ENCODE measurements at places on chromosomes 1 and 21.

GRCh38 chr1:203124546-203125317 is 2.8 kb upstream of the ADORA1 start:
- peak; percentile 28 for DNase-seq

DNA sequence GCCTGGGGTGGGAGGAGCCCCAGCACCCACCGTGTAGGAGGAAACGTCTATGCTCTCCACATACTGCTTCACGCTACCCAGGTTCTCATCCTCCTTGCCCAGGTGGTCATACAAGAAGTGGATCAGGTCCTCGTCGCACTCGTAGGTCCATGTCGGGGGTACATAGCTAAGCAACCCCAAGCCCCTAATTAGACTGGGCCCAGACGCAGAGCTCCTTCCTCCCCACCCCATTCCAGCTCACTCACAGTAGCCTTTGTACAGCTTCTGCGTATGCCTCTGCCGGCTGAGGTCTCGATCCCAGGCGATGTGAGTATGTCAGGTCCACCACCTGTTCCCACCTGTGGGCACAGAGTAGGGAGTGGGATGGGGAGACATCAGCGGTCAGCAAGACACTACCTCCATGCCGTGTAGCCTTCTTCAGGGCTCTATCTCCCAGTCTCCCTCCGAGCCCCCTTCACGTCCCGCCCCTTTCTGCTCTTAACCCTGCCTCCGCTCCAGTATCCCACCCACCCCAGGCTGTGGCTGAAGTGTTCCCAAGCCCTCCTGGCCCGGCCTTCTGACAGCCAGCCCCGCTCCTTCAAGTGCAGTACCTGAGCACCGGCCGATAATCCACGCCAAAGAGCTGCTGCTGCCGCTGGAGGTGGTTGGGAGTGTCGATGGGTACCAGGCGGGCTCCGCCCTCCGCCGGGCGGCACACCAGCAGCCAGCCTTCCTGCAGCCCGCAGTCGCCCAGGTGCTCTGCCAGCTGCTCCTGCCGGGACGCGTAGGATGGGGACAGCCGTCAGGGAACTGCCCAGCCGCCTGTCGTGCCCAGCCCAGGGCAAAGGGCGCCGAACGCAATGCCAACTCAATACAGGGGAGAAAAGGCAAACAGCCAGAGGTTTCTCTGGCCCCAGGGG is 919 bp downstream of the HECTD3 start:
- DNase-seq, result peak; percentile 79

DNA sequence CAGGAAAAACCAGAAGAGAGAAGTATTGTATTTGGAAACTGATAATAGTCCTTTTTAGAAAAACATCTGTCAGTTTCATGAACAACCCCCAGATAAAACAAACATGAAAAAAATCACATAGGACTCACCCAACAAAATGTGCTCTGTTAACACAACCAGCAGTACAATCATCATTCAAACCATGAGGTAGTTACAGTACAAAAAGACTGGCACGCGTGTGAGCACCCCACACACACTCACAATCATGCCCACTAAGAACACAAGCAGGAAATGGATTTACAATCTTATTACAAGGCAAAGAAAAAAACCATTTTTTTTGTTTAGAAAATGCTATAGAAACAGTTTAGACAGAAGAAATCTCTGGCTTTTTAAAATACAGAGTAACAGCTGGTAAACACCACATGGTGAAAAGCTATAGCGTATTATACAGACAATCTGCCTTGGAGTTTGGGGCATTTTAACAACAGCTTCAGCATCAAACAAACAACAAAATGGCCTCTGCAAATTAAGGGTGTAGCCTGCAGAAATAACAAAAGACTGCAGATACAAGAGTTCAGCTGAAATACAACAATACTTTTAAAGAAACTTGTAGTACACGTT is 180.0 kb downstream of the CDC7 start:
- DNase-seq, result no peak

- DNase-seq, result no peak
These were observed 68.4 kb downstream of the GDAP2 start for GRCh38 chr1:117860896-117861610.

- no peak for DNase-seq
These were observed 11.9 kb downstream of the ALX3 start for GRCh38 chr1:110058591-110058990.

- no peak for DNase-seq
These were observed 5.4 kb upstream of the GJA8 start for GRCh38 chr1:147897029-147897752.

DNA sequence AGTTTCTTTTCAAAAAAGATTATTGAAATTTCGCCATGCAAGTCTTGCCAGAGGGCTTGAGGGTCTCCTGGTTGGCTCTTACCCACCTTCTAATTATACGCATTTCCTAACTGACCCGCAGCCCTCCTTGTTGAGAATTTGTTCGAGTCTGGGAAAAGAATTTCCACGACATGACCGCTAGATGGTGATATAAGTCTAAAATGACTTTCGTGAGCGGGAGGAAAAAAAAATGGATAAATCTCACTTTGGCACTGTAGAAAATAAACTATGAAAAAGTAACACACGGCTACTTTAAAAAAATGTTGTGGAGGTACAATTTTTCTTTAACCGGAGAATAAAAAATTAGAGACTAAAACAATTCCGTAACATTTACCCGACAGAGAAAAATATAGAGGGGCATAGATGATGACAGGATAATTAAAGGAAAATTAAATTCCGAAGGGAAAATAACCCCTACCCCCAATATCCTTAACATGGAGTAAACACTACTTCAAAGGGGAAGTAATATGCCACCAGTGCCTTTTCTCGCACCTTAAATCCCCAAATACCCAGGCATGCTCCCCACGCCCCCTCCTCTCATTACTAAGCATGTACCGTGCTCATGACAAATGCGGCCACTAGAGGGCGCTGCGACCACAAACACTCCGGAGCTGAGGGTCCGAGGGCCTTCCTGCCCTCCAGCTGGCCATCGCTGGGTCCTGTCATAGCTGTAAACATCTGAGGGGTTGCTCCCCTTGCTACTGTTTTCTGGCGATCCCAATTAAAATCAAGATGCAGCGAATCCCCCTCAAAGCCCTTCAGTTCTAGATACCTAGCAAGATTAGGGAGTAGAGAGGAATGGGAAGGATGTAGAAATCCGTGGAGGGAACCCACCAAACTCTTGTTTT is 266.9 kb downstream of the ASTN1 start:
- peak; percentile 70 for DNase-seq

DNA sequence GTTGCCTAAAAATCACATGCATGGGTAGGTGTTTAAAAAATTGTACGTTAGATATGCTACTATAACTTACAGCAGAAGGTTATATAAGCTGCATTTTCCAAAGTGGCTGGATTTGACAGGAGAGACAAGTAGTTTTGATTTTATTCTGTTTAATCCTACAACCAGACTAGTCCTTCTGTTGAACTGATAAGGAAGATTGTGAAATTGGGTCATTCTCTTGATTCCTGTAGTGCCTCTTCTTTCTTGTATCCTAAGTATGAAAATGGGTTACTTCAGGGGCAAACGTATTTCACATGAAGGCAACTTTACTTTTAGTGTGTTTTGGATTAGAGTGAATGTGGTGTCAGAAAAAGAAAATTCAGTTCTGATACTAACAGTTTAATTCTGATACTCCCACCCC is 19.0 kb downstream of the CDC42 start:
- DNase-seq, result no peak

DNA sequence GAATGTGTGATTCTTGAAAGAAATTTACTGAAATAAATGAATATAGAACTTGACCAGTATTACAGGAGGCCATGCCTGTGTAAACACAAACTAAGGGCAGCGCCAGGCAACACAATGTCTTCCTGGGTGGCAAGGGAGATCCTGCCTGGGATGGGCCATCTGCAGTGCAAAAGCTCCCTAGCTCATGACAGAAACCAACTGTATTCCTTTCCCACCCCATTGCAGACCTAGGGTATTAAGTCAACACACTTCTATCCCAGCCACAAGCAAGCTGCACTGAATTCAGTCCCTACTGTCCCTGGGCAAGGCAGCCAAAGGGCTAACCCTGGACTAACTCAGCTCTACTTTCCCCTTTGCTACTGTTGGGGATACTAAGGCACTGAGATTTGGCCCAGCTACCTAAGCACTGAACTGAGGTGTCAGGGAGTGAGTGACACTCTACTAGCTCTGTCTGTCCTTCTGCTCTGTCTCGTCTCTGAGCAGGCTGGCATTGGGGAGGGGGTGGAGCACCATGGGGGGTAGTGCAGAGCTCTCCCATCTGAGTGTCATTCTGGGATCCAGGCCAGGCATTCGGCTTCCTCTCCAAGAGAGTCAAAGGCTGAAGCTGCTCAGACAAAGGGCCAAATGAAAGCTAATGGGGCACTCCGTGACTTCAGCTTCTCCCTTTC is 2.5 kb downstream of the INKA2 start:
- DNase-seq, result no peak

- DNase-seq, result no peak
These were observed 25.8 kb upstream of the SIPA1L2 start for GRCh38 chr1:232655746-232656085.

DNA sequence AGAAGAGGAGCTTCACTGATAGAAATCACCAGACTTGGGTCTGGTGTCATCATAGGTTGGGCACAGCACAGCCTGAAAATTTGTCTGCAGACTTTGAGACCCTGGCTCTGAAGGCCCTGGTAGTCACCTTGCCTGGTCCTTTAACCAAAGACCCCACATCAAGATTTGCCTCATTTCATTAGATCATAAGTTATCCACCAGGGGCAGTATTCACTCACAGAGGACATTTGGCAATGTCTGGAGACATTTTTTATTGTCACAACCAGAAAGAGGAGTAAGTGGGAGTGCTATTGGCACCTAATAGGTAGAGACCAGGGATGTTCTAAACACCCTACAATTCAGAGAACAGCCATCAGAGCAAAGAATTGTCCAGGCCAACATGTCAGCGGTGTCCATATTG is 22.1 kb upstream of the PAX7 start:
- DNase-seq, result no peak

- DNase-seq, result no peak
These were observed 29.5 kb downstream of the CD247 start for GRCh38 chr1:167488786-167489185.

DNA sequence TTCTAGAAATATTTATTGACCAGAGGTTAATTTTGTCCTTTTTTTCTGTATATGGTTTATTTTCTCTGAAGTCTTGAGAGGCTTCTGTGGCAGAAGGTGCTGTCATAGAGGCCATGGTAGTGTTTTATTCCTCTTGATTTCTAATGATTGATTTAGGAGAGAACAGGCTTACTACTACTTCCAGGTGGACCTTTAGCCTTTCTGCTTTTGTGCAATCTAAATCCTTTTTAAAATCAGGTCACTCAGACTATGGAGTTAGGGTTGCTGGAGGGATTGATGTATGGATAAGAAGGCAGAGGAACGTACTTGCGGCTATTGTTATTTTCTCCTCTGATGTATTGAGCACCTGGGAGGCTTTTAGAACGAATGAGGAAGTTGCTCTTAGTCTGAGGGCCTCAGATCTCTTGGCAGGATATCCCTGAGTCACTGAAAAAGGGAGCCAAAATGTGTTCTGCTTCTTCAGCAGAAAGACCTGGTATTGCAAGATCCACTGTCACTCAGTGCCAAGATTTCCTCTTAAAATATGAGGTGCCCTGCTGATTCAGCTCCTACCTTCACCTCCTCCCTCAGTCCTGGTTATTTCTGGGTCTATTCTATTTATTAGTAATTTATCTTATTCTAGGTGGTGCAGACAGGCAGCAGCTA is 277.4 kb downstream of the ZNF648 start:
- DNase-seq, result no peak

- no peak for DNase-seq
These were observed 66.8 kb downstream of the EPB41 start for GRCh38 chr1:28981210-28981609.

- DNase-seq, result peak; percentile 99
These were observed at the start of gene ZNF697 for GRCh38 chr1:119647734-119648619. TSS of gene ZNF697 (minus strand) at chr1:119648266. CDS start at chr1:119626100, 22,166 bp downstream.

GRCh38 chr1:28877132-28877781 is 37.1 kb upstream of the EPB41 start:
- DNase-seq, result peak; percentile 85

DNA sequence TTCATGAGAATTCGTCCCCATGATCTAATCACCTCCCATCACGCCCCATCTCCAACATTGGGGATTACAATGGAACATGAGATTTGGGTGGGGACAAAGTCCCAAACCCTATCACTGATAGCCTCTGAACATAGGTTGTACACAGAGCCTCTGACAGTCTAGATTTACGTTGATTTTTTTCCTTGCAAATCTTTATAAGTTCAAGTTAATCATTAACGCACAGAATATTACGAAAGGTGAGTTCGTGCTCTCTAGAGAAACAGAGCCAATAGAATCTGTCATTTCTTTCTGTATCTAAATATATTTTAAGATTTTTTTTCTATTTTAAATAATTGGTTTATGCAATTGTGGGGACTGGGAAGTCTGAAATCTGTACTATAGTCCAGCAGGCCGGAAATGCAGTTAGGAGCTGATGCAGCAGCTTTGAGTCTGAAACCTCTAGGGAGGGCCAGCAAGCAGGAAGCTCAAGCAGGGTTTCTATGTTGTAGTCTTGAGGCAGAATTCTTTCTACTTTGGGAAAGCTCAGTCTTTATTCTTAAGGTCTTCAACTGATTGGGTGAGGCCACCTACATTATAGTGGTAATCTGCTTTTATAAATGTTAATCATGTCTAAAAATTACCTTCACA is 61.0 kb downstream of the SELENOF start:
- DNase-seq, result no peak

- no peak for DNase-seq
These were observed 71.1 kb downstream of the NIBAN1 start for GRCh38 chr1:184903111-184903692.

DNA sequence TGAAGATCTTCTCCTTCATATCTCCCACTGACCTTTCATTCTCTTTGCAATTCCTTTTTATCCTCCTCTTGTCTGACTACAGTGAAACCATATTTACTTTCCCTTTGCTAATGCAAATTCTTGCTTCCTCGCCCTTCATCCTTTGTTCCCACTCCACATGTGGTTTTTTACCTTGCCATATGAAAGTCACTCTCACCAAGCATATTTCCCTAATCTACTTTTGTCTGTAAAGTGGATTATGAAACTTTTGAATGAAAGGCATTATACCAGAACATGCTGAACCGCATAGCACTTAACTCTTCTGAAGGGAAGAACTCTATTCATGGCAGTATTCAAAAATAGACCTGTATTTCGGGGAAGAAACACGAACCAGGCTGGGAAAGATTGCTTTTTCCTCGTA is 8.0 kb upstream of the TMPRSS15 start:
- DNase-seq, result no peak

DNA sequence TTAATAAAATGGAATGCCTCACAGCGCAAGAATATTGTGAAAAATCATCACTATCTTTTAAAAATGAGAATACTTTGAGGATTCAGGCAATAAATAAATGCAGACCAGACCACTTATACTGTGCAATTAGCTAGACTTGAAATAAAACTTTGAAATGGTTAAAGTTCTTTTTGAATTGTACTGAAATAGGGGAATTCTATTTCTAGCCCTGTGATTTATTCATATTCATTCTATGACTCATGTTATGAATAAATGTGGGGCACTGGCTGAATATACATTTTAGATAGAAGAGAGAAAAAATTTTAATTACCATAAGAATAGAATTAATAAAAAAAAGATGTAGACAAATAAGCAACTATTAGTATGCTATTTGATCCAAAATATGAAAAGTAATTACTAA is 16.4 kb upstream of the USP25 start:
- no peak for DNase-seq
